Dermis blood vessel endothelial cell (primary cell): ENCODE measurements at places on chromosomes 4 and X. TPM values are rescaled to one million over a fixed set of nuclear protein-coding genes. Genes with fewer than 3 reads are reported as not detected.

DNA sequence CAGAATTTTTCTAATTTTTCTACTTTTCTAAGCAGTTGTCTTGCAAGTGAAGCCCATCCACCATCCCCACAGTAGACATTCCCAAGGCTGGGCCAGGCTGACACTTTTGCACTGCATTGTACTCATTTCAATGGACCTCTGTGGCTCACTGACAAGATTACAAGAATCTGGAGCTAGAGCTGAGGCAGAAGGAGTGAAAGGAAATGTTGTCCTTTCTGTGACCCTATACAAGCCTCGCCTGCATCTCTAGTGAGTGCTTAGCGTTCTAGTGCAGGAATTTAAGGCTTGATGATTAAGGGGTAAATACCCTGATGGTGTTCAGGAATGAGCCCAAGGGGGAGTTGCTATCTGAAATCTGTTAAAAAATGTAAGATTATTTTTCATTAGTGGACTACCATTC is 6.3 kb downstream of the MAGED1 start:
- no peak for DNase-seq

Gene MAMLD1
- 0.85 and 1.4 TPM in 2 replicates for total RNA-seq

Gene PAGE5
- not detected in 2 replicates for total RNA-seq

GRCh38 chr4:168715896-168716295 is 219.0 kb downstream of the PALLD start:
- DNase-seq, result no peak

DNA sequence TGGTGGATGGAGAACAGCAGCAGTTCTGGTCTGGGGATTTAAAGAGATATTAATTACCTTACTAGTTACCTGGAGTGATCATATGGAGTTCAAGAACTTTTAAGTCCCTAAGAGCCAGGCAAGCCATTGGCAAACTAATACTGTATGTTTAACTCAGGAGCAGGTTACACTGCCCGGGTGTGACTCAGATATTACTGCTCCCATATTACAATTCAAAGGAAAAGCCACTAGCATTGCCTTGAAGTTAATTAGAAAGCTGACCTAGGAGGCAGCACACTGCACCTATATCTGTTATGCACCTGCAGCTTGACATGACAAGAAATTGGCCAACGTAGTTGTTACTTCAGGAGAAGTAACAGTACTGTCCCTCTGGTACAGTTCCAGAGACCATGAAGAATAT is 47.2 kb downstream of the GRK4 start:
- DNase-seq, result no peak

- peak; percentile 13 for DNase-seq
Measured at GRCh38 chrX:109709129-109709631, 23.9 kb downstream of the ACSL4 start.

Gene MAGEC2
- total RNA-seq, result not detected in 2 replicates

Gene NXF3
- total RNA-seq, result not detected in 2 replicates

DNA sequence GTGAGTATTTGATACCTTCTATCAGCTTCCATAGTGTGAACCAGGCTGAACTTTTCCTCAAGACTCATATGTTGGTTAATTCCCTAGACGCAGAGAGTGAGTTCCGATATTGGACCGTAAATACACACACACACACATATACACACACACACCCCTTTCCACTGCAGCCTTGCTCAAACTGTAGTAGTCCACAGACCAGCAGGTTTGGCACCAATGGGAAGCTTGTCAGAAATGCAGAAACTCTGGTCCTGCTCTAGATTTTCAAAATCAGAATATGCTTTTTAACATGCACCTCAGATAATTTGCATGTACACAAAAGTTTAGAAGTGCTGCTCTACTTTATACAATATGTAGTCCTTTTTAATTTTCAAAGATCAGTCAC is 27.6 kb upstream of the ZNF280C start:
- no peak for DNase-seq

Gene RHOXF2B
- not detected in 2 replicates for total RNA-seq

- DNase-seq, result no peak
Measured at GRCh38 chr4:7506119-7506518, 71.4 kb upstream of the PSAPL1 start.

DNA sequence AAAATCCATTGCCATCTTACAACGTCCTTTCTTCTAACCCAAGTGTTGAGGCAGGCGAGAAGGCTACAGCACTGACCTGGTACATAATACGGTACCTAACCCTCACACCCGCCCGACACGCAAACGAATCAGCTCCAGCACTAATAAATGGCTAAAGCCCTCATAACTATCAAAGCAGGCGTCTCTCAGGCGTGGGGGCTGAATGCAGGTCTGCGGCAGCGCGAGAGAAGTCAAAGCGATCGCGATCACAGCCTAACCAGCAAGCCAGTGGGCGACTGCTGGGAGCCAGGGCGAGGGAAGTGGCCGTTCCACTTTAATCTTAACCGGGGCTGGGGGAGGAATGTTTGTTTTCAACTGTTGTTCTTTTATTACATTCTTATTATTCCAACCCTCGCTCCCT is 1.5 kb downstream of the CDX4 start:
- no peak for DNase-seq

Gene ANK2
- total RNA-seq, result 41.4 and 65.1 TPM in 2 replicates

- peak; percentile 5 for DNase-seq
Measured at GRCh38 chr4:53055274-53055673, 193.2 kb downstream of the RASL11B start.

Gene GYG2
- total RNA-seq, result 0.23 and 0.68 TPM in 2 replicates

DNA sequence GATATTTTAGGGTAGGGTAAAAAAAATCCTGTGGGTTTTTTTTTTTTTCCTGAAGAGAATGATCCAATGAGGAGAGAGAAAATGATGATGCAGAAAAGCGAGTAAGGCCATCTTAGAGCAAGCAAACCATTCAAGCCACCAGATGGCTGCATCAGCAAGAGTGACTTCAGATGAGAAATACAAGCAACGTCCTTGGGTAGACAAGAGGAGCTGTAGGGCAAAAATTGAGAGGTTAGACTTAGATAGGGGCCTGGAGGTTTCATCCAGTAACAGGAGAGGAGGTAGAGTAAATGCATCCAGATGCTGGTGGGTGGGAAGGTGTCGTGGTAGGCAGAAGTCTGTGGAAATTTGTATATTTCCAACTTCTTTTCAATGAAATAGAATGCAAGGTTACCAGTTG is 14.6 kb downstream of the FTHL17 start:
- no peak for DNase-seq

DNA sequence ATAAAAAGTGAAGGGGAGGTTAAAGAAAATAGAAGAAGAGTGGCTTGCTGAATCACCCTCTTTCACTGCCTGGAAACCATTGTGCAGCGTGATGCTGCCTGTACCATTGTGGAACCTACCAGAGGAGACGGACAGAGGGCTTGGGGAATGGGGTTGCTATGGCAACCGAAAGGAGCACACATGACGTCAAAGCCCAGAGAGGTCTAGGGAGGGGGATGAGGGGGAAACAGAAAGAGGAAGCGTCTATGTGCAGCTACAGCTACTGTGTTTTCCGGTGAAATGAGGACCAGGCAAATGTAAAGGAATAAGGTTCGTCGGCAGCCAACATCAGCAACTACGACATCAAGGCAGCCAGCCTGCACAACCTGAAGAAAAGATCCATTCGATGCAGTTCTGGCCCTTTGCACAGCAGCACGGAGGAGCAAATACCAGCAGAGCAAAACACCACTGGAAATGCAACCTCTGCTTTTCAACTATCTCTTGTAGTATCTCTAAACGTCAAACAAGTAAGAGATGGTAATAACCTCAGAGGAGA is at the start of gene MAPK10:
MAPK10 (minus strand) TSS at position 110 of the 535 bp plus-strand sequence.
- peak; percentile 43 for DNase-seq

DNA sequence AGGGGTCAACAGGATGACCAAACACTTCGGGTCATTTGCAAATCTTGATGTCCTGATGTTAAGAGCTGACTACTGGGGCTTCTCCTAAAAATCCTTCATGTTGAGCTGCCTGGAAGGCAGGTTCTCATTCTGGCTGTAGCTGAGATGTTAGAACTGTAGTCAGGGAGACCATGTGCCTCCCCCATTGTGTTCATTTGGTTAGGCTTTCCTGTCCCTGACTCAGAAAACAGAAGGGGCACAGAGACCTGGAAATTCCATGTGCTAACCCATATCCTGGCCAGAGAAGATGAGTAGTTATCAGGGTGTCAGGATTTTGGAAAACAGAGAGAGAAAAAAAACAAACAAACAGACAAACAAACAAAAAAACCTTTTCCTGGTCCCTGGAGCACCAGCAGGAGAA is 177.5 kb downstream of the AR start:
- peak; percentile 45 for DNase-seq

DNA sequence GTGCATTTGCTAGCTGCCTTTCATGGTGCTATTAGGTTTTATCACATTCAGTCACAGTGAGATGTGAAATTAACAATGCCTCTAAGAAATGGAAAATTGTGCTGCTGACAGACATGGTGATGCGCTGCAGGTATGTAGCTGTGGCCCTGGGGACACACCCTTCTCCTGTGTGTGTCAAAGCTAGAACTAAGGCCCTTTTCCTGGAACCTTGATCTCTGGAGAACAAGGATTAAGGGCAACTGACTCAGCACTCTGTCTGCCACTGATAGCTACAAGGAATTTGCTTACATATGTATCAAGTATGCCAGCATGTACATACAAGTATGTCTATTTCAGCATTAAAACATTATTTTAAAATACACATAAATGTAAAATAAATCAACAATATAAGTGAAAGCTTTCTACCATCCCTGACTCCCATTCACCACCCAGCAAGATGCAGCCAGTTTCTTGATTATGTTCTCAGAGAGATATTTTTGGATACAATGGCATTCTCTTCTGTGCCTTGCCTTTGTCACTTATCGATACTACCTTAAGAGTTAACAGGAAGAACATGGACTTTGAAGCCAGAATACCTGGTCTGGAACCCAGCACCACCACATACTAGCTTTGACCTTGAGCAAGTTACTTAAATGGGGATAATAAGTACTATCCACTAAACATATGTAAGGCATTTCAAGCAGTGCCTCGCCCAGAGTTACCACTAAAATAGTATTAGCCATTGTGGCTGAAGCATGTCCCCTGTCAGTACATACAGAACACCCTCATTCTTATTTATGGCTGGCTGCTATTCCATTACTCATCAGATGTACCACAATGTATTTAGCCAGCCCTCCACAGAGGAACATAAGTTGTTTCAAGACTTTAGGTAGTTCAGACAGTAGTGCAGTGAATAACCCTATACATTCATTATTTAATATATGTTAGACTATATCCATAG is 68.5 kb downstream of the NPNT start:
- DNase-seq, result no peak

Gene FABP2
- not detected in 2 replicates for total RNA-seq

DNA sequence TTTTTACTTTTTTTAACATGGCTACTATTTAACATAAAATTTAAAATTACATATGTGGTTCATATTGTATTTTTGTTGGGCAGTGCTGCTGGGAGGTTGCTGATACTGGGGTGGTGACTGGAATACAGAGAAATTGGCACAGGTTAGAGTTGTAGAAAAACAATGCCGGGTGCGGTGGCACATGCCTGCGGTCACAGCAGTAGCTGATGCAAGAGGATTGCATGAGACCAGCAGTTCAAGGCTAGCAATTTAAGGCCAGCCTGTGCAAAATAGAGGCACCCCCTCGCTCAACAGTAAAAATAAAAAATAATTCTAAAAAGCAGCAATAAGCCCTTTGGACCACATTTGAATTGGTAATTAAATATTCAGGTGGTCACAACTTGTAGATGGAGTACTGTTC is 11.8 kb upstream of the CPE start:
- no peak for DNase-seq

Gene ASMT
- not detected in 2 replicates for total RNA-seq

- DNase-seq, result no peak
Measured at GRCh38 chr4:184804621-184805020, 21.1 kb downstream of the ACSL1 start.

Gene NIPAL1
- 0.47 and 0.68 TPM in 2 replicates for total RNA-seq

Gene NR3C2
- total RNA-seq, result 9.9 and 12.2 TPM in 2 replicates

Gene CFAP47
- total RNA-seq, result not detected in 2 replicates

- DNase-seq, result no peak
Measured at GRCh38 chr4:106367072-106367471, 1.5 kb downstream of the GIMD1 start.

DNA sequence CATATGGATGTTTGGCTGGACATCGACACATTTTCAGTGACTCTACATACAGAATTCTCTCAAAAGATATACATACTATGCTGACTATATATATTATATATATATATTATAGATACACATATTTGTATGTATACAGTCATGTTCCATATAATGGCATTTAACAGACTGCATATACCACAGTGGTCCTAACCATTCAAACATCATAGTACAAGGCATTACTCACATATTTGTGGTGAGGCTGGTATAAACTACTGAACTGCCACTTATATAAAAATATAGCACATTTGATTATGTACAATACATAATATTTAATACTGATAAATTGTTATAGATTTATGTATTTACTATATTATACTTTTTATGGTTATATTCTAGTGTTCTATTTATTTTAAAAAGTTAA is 168.5 kb downstream of the IL15 start:
- DNase-seq, result no peak

GRCh38 chr4:137414802-137415201 is 117.5 kb downstream of the PCDH18 start:
- no peak for DNase-seq

Gene DCLK2
- total RNA-seq, result 2.0 and 2.4 TPM in 2 replicates

Gene TMEM154
- total RNA-seq, result 1.0 and 3.1 TPM in 2 replicates
